Naive thymus-derived CD4-positive, alpha-beta T cell (primary cell): ENCODE measurements at places on chromosomes 6 and 20. TPM values are rescaled to one million over a fixed set of nuclear protein-coding genes. Genes with fewer than 3 reads are reported as not detected.

TXLNB gene
- total RNA-seq: 0.29 TPM

CST1 gene
- not detected for total RNA-seq

FNDC1 gene
- total RNA-seq: not detected

BPIFB2 gene
- not detected for total RNA-seq

TRIM15 gene
- total RNA-seq: not detected

AKAP12 gene
- not detected for total RNA-seq

HLA-DRB5 gene
- 31.8 TPM for total RNA-seq

RAD21L1 gene
- 0.58 TPM for total RNA-seq

PRR18 gene
- not detected for total RNA-seq

PAK5 gene
- total RNA-seq: not detected

IFNGR1 gene
- 90.7 TPM for total RNA-seq

CCN6 gene
- total RNA-seq: not detected

HSPA1A gene
- 125 and 126 TPM in 2 replicates for total RNA-seq

SOBP gene
- 0.08 TPM for total RNA-seq

OR2J1 gene
- not detected in 2 replicates for total RNA-seq

RSPO4 gene
- 0.22 TPM for total RNA-seq

ZNF311 gene
- 0.32 TPM for total RNA-seq

SNAI1 gene
- 5.0 TPM for total RNA-seq

CLPSL1 gene
- total RNA-seq: not detected

PBOV1 gene
- not detected for total RNA-seq

MOG gene
- total RNA-seq: not detected

SLC22A1 gene
- total RNA-seq: not detected

PGC gene
- total RNA-seq: not detected

HCRTR2 gene
- total RNA-seq: not detected

GSTA3 gene
- not detected for total RNA-seq

ZNF831 gene
- 7.1 and 8.5 TPM in 2 replicates for total RNA-seq

MACROD2 gene
- total RNA-seq: 0.34 TPM

KHDC3L gene
- not detected for total RNA-seq

RUNX2 gene
- 15.8 TPM for total RNA-seq

SALL4 gene
- 0.17 TPM for total RNA-seq
